ENCODE measurements at places on chromosomes 2 and 18.

GRCh38 chr18:24021505-24021904 is 7.0 kb downstream of the TTC39C start:
- no peak for DNase-seq

GRCh38 chr2:231367178-231367577 is 28.3 kb upstream of the B3GNT7 start:
- DNase-seq: no peak

- DNase-seq: no peak
Measured at GRCh38 chr18:13836559-13836958, 12.6 kb downstream of the MC5R start.

DNA sequence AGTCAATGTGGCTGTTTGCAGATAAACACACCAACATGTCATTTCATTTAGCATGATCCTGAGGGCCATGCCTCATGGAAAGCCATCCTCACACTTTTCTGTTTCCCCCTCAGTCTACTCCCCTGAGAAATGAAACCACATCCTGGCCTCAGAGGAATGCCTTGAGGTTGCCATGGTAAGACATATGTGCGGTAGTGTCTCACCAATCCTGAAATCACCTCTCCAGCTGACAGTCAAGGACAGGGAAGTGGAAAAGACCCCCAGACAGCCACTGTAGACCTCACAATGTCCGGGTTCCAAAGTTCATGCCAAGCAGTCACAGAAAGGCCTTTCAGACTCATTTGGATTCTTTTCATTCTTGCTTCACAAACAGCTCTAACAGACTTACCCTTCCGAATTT is 175.2 kb upstream of the PKDCC start:
- DNase-seq: no peak

- DNase-seq: no peak
Measured at GRCh38 chr18:75896865-75897264, 469.4 kb upstream of the SMIM21 start.

DNA sequence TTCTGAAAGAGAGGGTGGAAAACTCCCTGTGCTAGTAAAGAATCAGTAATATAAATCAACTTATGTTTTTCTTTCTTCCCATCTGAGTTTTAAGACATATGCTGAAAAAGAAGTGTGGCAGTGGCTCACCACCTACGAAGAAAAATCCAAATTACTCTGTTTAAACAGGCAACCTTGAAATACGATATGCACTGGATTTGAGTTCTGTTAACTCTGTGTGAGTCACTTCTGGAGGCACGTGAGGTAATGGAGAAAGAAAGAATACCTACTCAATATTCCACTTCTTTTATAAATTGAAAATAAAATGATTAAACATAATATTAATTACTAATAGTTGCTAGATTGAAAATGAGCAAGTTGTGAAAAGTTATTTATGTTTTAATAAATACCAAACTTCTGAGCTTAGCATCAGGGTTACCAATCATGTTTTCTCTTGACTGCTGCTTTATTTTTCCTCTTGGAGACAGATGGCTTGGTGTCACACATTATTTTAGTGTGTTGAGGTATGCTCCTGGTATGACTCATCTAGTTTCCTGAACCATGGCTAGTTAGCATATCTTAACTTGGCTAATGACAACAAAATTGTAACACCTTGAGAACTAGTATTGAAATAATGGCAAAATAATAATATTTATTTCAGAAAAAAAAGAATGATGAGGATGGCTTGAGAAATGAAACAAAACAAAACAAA is 1705.5 kb upstream of the PIK3C3 start:
- DNase-seq: no peak

DNA sequence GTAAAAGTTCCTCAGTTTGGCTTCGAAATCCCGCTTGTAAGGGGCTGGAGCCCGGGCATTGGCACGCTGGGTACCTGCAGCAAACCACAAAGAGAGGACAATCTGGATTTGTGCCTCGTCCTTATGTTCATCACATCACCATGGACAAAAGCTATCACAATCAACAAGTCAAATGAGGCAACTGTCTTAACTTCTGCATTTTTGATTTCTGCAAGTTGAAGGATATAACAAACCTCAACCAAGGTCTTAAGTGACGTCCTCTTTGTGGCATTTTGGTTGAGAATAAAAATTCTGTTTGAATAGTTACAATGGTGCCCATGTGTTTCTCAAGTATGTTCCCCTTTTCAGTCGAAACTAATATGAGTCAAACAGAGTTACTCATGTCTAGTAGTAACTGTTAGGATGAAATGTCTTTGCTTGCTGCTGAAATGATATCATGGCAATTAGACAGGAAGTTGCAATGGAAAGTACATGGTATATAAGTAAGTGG is 70.8 kb upstream of the STK17B start:
- DNase-seq: no peak

DNA sequence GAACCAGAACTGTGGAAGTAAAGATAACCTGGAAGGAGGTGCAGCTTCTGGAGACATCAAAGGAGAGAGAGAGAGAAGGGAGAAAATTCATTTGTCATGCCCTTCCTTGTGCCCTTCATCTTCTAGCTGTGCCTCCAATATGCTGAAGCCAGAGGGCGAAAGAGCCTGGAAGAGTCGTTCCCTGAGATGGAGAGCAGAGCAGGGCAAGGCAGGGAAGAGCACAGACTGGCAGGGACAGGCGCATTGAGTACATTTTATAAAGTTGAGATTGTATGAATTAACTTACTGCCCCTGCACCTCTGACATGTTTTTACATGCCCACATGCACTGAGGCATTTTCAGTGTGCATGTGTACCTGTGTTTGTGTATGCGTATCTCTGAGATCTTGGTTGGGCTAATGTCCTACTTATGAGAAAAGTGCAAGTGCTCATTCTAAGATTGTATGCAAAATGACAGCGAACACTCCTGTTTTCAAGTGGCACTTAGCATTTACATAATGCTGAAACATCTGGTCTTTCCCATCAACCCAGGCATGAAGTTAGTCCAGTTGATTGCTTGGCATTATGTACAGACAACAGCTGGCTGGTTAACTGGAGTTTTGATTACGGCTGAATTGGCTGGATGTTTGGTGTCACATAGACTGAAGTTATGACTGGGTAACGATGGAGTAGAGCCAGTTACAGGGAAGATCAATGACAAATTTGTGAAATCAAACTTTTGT is 23.7 kb upstream of the MMADHC start:
- DNase-seq: no peak

DNA sequence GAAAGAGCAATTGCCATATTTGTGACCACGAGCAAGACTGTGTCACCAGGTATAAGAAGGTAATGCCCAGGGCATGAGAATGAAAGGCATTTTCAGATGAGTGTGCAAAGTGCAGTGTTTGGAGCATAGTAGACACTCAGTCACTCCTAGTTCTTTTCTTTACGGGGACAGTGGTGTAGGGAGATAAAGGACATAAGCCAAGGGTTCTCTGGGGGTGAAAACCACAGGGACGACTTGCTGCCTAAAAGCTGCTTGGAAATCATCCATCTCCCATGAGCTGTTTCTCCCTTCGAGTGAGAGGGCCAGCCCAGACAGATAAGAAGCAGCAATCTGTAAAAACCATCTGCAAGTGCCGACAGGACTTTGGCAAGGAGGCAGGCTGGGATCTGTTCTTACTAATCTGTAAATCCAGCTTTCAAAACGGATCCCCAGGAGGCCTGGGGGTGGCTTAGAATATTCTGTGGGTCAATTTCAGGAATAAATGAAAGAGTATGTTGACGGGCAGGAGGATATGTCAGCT is 221.6 kb downstream of the LPIN1 start:
- peak; percentile 45 for DNase-seq

GRCh38 chr2:100620481-100620880 is 57.7 kb downstream of the PDCL3 start:
- no peak for DNase-seq

GRCh38 chr2:150476809-150477302 is 10.6 kb downstream of the RND3 start:
- no peak for DNase-seq

DNA sequence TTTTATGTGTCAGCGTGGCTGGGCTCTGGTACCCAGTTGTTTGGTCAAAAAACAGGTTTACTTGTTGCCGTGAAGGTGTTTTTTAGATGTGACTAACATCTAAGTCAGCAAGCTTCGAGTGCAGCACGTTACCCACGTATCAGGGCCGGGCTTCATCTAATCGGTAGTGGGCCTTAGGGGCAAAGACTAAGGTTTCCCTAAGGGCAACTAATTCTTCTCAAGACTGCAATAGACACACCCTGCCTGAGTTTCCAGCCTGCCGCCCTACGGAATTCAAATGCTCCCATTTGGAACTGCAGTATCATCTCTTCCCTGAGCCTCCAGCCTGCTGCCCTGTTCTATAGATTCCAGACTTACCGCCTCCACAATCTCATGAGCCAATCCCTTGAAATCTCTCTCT is 27.7 kb downstream of the FHL2 start:
- DNase-seq: no peak

DNA sequence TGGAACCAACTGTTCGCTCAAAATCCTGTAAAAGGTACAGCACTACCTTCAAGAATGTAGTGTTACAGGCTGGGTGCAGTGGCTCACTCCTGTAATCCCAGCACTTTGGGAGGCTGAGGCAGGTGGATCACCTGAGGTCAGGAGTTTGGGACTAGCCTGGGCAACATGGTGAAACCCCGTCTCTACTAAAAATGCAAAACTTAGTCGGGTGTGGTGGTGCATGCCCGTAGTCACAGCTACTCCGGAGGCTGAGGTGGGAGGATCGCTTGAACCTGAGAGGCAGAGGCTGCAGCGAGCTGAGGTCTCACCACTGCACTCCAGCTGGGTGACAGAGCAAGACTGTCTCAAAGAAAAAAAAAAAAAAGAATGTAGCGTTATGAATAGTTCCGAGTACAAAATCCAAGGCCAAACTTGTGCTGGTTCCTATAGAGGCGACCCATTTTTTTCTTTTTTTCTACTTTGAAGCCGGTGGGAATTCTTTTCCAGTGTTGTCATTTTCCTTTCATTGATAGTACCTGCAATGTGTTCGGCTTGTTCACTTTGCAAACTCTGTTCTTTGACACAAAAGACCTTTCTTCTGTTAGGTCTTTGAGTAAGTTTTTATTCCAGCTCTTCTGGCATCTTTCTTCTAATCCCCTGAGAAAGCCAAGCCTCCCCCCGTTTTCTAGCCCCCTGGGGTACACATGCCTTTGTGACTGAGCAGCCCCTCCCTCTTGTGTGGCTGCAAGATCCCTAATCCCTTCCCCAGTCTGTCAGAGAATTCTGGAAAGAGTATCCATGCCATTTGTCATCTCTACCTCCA is 25.1 kb downstream of the INPP5D start:
- no peak for DNase-seq

DNA sequence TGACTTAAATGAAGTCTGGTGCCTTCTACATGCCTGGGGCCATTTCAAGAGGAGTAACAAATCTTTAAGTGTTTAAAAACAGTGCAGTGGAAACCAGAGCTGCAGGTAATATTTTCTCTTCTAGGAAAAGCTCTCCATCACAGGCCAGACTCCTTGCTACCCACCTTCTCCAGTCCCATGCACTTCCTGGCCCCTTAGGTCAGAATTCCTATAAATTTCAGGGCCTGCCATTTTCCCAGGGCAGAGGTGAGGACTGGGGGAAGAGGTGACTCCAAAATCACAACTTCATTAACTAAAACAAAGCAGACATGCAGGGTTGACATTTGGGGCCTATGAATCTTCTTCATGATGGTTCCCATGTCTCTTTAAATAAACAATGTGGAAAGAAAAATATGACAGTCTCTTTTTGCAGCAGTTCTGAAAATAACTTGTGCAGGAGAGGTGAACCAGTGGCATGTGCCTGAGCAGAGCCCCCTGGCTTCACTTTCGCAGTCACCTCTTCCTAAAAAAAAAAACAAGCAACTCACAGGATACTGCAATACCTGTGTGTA is 63.7 kb upstream of the TANC1 start:
- no peak for DNase-seq

DNA sequence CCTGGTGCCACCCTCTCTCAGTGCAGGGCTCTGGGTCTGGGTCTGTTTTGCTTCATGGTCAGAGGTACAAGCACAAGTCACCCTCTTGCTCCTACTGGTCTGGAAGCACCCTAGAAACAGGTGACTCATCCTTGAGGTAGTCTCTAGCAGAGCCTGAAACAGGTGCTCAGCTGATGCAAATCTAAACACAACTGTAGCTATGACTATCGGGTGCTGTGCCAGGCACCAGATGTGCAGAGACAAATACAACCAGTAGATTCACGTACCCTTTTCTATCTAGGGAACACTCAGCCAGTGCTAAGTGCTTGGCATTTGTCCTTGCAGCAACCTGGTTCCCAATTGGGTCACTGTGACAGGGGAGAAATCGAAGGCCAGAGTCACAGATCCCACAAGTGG is 140.9 kb upstream of the MYCN start:
- DNase-seq: no peak

DNA sequence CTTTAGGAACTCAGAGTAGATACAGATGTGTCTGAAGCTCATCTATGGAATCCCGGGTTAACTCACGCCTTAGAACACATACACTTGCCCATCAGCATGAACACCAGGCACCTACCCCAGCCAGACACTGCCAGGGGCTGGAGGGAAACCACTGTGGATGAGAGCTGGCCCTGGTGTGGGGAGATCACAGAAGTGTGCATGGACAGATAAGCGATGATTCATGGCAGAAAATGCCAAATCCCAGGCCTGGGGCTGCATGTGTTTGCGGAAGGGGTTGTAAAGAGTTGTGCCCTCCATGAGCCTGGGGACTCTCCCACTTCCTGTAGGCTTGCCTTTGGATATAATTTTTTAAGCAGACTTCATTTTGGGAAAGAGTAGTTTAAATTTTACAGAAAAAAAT is 193.4 kb downstream of the FHOD3 start:
- no peak for DNase-seq

DNA sequence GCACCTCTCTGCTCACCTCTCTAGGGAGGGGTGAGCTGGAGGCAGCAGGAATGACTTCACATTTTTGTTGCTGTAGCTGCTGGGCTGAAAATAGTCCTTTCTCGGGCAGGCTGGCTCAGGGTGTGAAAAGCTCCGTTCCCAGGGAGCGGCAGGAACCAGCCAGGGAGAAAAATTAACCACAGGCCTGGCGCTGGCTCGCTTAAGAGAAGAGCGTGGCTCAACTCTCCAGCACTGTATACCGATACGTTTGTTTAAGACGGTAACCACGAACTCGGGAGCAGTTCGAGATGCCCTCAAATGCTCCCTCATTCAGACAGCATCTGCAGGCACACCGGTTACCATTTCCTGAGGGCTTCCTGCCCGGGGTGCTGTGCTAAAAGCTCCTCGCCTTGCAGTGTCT is 129.6 kb downstream of the CELF4 start:
- DNase-seq: no peak

DNA sequence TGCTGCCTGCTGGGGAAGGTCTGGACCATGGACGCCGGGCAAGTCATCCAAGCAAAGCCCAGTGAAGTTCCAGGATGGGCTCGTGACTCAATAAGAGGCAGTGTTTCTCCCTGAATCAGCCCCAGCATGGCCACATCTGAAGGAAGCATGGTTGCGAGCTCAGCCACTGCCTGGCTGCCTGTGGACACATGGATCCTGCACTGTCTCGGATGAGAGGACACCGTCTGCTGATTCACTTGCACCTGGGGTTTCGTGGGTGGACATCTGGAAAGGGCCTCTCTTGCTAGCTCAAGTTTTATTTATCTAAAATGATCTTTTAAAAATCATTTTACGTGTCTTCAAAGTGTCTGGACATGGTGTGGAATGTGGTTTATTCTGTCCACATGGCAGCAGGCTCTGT is 224.8 kb upstream of the FN1 start:
- no peak for DNase-seq
